Activated CD4-positive, alpha-beta T cell treated with anti-CD3 and anti-CD28 coated beads, Interleukin-2, amount 50 U/mL, for 48 hours (primary cell): ENCODE measurements at places on chromosomes 6 and 20.
A peak's percentile ranks its signal among the peaks of the same experiment; 100 is the strongest.

- DNase-seq = no peak
These were observed 33.7 kb downstream of the GSTA2 start for GRCh38 chr6:52729576-52729975.

DNA sequence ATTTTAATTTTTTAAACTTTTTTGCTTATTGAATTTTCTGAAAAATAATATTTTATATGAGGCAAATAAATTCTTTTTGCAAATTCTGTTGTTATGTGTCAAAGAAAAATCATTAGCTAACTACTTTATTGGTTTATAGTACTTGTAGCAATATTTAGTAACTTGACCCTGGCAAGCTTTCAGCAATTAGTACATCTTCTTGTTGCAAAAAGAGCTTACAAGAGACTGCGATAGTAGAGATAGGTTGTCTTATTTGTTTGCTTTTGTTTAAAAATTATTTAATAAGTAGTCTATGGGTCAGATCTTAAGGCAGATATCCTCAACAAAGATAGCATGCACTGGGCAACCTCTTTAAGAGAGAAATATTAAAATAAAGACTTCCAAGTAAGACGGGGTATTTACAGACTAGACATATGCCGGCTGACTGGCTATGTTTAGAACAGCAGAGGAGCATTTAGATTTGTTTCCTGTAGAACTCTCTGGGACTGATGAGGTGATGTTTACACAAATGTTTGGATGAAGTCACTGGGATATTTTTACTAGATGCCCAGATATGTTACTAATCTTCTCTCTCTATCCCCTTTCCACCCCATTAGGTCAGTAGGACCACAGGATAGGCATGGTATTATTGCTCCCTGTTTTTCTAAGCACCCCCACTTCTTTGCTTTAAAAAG lies 25.0 kb downstream of the VGLL2 start:
- no peak for DNase-seq

GRCh38 chr6:137970368-137970767 lies 103.3 kb downstream of the TNFAIP3 start:
- DNase-seq = peak; percentile 52

DNA sequence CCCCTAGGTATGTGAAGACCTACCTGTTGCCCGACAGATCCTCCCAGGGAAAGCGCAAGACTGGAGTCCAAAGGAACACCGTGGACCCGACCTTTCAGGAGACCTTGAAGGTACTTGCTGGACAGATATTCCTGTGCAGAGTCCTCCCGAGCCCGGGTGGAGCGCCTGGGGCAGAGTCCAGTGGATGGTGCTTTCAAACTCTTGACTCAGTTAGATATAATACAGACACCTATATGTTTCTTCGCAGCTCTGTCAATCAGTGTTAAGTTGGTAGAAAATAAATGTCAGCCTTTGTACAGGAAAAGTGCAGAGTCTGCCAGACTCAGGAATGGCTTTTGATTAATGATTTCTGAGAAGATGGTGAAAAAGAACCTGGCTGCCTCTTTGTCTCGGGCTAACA lies 67.2 kb downstream of the EZR start:
- no peak for DNase-seq

- DNase-seq = no peak
These were observed 111.9 kb downstream of the ARMC2 start for GRCh38 chr6:108959972-108960582.

DNA sequence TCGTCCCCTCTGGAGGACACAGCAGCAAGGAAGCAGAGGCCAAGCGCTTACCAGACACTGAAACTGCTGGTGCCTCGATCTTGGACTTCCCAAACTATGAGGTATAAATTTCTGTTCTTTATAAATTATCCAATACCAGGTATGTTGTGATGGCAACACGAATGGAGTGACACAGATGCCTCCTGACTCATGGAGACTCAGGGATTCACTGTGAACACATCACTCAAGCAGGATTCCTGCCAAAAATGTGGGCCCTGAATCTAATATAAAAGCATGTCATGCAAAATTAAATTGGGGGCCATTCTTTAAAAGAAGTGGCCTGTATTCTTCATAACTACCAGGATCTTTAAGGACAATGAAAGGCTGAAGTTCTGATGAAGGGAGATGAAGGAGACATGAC lies 52.5 kb upstream of the SLC22A23 start:
- no peak for DNase-seq

DNA sequence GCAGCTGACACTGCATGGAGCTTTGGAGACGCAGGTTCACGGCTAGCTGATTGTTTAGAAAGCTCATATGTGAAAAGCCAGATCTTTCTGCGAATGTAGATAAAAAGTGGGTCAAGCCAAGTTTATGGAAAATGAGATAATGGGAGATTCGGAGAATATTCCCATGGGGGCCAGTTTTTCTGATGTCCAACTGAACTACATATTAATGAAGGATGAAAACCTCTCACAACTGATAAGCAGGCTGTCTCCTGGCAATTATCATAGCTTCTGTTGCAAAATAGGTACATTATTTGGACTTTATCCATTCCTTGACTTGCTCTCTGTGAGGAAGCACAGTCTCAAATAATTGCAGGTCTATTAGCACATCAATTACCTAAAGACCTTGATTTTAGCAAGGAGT lies 21.1 kb downstream of the HDGFL1 start:
- no peak for DNase-seq

DNA sequence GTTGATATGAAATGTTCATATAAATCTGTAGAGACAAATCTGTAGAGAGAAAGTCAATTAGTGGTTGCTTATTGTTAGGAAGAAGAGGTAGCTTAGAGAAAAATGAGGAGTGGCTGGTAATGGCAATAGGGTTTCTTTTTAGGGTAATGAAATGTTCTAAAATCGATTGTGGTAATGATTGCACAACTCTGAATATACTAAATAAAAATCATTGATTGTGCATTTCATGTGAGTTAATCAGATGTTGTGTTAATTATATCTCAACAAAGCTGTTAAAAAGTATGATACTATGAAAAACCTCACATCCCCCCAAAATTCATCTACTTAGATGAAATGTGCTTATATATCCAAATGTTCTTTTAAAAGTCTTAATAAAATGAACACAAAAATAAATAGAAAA lies 84.2 kb downstream of the CEP57L1 start:
- DNase-seq = no peak

DNA sequence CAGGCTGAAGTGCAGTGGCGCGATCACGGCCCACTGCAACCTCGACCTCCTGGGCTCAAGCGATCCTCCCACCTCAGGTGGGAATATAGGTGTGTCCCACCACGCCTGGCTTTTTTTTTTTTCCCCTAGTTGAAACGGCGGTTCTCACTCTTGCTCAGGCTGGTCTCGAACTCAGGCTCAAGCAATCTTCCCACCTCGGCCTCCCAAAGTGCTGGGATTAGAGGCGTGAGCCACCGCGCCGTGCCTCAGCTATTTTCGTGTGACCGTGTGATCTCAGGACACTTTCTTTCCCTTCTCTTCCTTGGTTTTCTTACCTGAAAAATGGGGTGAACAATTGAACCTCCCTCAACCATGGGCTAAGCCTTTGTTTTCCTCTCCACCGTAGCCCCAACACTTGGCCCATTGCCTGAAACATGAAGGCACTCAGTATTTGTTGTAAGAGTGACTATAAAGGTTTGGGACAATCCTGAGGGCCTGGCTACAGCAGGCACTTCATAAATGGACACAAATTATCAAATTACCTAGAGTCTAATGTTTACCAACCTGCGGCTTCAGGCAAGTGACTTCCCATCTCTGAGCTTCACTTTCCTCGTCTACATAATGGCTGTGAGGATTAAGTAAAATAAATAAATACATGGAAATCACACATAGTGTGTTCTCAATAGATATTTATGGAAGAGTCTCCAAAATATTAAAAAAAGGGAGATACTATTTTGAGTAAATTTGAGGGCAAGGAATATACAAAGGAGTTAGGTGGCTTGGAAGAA lies 31.4 kb upstream of the ID1 start:
- no peak for DNase-seq

- no peak for DNase-seq
These were observed 56.5 kb upstream of the NRSN1 start for GRCh38 chr6:24069526-24069925.

DNA sequence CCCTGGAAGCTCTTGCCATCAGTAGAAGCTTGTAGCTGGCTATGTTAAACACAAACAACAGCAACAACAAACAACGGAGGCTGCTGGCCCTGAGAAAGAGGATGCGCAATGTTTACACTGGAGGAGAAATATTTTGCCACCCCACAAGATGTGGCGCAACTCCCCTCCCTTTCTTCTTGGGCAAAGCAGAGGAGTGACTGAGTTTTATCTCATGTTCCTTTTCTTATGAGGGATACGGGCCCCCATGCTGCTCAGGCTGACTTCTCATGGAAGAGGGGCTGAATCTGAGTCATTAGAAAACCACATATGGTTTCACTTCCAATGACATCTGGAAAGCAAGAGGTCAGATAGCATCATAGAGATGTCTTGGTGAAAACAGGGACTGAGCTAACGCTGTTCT lies 75.9 kb upstream of the HDDC2 start:
- DNase-seq = no peak

DNA sequence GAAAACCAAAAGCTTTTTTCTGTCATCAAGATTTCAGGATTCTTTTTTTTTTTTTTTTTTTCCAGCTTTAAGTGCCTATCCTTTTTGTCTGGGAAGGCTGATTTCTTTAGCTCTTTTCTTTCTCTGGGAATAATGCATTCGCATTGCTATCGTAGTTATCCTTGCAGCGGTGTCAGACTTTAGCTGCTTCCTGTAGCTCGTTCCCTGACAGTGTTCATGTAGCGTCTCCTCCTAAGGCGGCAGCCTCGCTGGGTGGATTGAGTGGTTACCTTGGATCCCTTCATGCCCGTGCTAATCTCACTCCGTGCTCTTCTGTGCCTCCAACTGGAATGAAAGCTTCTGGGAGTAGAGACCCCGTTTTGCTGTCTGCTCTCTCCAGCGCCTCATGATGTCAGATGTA lies 43.1 kb downstream of the UST start:
- no peak for DNase-seq

DNA sequence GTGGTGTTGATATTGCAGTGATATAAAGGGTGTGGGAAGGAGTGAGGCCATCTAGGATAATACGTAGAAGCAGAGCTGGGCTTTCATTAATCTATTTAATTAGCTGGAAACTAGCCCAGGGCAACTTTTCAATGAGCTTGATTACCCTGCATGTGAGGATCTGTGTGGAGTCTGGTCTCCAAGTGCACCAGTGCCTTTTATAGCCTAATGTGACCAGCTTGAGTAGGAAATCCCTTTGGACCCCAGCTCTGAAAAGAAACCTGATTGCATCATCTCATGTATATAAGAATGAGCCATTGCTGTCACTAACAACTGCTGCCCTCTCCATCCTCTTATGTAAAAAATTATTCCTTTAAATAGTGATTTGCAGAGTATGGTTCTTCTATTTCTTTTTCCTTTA lies 72.6 kb downstream of the CD109 start:
- no peak for DNase-seq

- no peak for DNase-seq
These were observed 16.2 kb upstream of the BLCAP start for GRCh38 chr20:37543828-37544227.

DNA sequence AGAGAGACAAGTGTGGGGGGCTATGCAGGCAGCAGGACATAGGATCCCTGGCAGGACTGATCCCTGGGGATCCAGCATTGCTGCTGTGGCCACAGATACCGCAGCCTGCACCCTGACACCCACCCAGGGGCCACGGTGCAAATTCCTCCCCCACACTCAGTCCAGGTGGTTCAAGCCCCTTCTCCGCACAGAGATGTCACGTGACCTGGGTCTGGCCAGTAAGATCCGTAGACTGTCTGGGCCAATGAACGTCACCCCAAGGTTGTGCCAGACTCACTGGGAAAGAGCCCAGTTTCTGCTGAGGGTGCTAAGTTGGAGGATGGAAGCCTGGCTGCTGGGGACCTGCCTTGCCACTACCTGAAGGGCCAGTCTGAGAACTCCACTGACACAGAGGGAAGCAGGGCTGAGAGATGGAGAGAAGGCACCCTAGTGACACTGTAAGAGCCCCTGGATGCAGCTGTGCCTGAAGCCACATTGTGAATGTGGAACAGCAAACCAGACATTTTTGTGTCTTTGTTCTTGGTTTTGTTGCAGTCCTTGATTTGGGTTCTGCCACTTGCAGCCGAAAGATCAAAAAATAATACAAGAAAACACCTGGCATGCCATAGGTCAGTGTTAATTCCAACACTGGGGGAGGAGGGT lies 228.6 kb downstream of the PREX1 start:
- no peak for DNase-seq

DNA sequence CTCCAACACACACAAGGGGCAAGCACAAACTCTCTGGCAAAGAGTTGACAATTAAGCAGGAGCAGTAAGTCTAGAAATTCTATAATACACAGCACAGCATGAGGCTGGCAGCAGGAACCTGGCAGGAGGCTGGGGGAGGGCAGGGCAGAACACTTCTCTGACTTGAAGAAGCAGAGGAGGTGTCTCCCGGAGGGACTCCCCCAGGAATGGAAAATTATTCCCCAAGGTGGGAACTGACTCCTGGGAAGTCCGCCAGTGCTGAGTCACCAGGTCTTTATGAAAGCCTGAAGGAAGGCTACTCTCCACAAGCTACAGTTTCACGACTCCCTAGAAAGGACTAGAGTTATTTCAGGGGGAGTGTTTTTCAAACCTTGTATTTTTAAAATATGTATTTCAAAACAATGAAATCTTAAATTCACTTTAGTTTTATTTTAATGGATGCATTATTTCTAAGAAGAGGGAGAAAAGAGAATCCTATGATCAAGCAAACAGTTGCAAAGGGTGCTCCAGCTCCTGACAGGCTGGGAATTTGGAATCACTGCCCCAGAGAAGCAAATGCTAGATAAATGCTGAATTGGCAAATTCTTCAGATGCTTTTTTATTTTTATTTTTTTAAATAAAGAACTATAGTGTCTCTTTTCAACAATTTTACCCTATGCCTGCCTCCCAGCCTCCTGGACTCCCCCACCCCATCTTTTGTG lies 192.8 kb downstream of the LY86 start:
- no peak for DNase-seq

GRCh38 chr6:73180763-73181619 lies 44.3 kb downstream of the KHDC1L start:
- DNase-seq = no peak

DNA sequence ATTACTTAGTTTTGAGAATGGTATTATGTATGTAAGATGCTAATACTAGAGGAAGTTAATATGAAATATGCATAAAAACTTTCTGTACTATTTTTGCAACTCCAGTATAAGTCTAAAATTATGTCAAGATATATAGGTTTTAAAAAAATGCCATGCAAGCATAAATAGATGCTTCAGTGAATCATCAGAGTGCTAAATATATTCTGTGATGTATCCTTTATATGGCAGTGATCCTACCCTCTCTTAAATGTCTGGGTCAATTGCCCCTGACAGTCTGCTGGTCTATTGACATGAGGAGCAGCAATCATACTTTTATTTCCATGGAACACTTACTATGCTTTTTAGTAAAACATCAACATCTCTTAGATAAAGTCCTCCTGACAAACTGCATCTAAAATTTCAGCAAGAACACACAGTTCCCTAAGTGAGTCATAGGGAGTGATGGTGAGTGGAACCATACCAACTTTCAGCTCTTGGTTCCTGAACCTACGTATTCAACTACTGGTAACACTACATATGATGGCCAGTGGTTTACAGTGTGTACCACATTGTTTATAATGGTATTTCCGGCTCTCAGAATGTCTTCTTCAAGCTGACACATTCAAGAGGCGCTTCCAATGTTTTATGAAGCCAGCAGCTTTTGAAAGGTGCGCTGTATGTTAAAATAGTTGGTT lies 928.7 kb upstream of the GJE1 start:
- DNase-seq = no peak

GRCh38 chr20:60466687-60467022 lies 508.4 kb downstream of the CDH26 start:
- no peak for DNase-seq
